Hepatocyte (in vitro differentiated cells): ENCODE measurements at places on chromosomes 11 and 22. TPM values are rescaled to one million over a fixed set of nuclear protein-coding genes. Genes with fewer than 3 reads are reported as not detected.

Gene MAPK8IP2
- 3.8 and 4.0 TPM in 2 replicates for polyA plus RNA-seq

Gene FERMT3
- polyA plus RNA-seq, result 2.0 TPM in 1 of 2 replicates, not detected in the other

Gene DUSP8
- polyA plus RNA-seq, result 13.0 and 17.7 TPM in 2 replicates

Gene RASSF10
- 0.17 and 0.53 TPM in 2 replicates for polyA plus RNA-seq

Gene SIPA1
- polyA plus RNA-seq, result 35.2 and 42.9 TPM in 2 replicates

Gene OR9G1
- polyA plus RNA-seq, result not detected in 2 replicates

Gene SLC22A9
- polyA plus RNA-seq, result 9.4 and 17.1 TPM in 2 replicates

Gene GRM5
- polyA plus RNA-seq, result 0.12 TPM in 1 of 2 replicates, not detected in the other

Gene SLC22A24
- polyA plus RNA-seq, result not detected in 2 replicates

Gene ZNF215
- polyA plus RNA-seq, result 1.2 and 2.0 TPM in 2 replicates

Gene ABCC8
- polyA plus RNA-seq, result 0.89 TPM in 1 of 2 replicates, not detected in the other

Gene CALCB
- 0.13 and 1.7 TPM in 2 replicates for polyA plus RNA-seq

Gene HMOX1
- 51.0 and 58.6 TPM in 2 replicates for polyA plus RNA-seq

Gene PLA2G3
- polyA plus RNA-seq, result 0.33 and 0.52 TPM in 2 replicates

Gene KRTAP5-8
- 0.26 TPM in 1 of 2 replicates, not detected in the other for polyA plus RNA-seq

Gene MRGPRX4
- not detected in 2 replicates for polyA plus RNA-seq

Gene OR52E4
- not detected in 2 replicates for polyA plus RNA-seq

Gene PPP2R5B
- 16.2 and 19.5 TPM in 2 replicates for polyA plus RNA-seq
